ENCODE measurements at places on chromosomes 11 and 22.
A peak's percentile ranks its signal among the peaks of the same experiment; 100 is the strongest.

- DNase-seq, result no peak
These were observed 91.5 kb downstream of the ABTB2 start for GRCh38 chr11:34266090-34266912.

GRCh38 chr11:72824811-72825505 lies 10.7 kb downstream of the ATG16L2 start:
- DNase-seq, result no peak

DNA sequence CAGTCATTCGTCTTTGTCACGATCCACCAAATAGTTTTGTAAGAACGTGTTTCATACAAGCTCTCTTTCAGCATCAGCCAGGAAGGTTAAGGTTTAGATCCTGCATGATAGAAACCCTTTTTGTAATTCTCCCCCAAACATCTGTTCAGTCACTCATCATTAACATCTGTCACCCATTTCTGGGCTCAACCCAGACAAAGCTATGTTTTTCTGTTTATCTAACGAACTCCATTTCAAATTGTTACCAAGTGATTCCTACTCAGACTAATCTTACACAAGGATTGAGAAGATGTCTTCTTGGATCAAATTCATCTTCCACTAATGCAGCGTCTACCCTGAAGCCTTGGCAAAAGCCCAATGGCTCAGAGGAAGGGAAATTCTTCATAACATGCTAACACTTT lies 58.8 kb downstream of the FZD4 start:
- DNase-seq, result no peak

DNA sequence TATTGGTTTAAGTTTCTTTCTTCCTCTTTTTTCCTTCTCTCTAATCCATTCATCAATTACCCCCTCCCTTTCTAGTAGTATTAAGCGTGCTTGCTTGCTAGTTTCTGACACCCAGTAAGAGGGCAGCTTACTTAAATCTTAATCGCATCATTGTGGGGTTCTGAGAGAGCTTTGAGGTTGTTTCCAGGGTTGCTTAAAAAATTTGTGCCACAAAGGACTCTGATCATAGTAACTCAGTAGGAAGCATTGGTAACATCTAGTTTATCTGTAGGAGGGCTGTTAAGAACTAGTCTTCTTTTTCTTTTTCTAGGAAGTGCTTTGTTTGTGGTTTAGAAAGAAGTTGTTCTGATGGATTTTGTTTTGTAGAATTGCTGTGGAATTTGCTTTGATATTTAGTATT lies 45.3 kb downstream of the TMEM135 start:
- DNase-seq, result no peak

- peak; percentile 59 for DNase-seq
These were observed 16.9 kb upstream of the RAC2 start for GRCh38 chr22:37260901-37261336.

DNA sequence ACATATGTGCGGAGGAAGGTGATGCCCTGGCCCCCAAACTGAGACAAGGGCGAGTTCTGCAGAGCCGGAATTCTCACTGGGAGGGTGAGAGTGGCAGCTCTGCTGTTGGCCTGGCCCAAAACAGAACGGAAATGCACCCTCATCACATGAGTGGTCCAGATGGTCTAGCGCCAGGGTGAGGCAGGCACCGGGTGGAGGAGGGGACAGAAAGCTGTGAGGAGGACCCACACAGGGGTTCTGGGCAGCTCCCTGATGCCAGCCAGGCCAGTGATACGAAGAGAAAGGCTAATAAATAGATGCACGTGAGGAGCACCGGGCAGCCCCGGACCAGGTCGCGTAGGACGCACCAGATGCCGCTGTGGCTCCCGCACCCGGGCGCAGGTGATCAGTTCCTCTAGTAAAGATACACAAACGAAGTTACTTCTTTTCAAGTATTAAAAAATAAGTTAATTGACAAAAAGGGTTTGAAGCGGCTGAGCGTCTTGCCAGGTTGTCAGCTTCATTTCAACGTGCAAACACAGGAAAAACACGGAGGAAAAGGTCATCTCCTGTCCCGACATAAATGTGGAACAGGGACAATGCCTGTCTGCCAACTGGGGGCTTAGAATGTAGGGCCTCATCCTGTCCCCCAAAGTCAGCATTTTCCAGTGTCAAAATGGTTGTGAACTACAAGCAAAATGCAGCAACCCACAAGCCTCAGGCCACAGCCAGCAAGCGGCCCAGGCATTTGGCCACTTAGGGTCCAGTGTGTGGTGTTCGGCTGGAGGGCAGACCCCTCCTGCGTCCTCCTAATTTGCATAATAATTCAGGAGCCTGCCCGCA lies 15.3 kb upstream of the BID start:
- DNase-seq, result no peak

- peak; percentile 55 for DNase-seq
These were observed 17.0 kb upstream of the KCNJ11 start for GRCh38 chr11:17405232-17406005.

DNA sequence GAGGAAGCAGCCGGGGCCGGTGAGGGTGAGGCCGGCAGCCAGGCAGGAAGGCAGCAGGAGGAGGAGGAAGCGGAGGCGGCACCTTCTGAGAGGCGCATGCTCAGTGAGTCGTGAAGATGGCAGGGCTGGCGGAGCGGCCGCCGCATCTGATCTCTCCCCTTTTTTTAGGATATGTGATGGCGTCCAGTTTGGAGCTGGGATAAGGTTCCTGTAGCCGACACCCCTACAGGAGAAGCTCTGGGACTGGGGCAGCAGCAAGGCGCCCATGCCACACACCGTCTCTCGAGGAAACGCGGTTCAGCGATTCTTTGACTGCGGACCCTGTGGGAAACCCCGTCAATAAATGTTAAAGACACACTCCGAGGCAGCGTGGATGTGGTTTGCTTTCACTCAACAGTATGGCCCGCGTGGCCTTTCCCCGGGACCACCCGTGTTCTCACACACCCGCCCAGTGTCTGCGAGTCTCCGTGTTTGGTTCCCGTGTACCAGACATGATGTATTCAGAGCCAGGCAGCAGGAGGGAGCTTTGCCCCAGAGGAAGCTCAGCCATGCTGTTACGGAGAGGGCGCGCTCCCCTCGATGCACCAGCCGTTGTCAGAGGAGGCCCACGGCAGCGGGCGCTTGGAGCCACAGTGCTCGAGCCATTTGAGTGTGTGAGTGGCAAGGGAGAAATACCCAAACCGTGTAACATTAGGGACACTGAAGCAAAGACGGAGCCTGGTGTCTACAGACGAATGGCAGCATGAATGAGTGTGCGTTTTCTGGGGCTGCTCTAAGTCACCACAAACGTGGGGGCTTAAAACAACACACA lies 27.7 kb upstream of the PARVB start:
- no peak for DNase-seq

- DNase-seq, result no peak
These were observed 9.0 kb upstream of the PCF11 start for GRCh38 chr11:83147895-83148294.

GRCh38 chr22:19176175-19176643 lies 2.3 kb downstream of the SLC25A1 start:
- DNase-seq, result no peak

- no peak for DNase-seq
These were observed 801.7 kb downstream of the TBC1D22A start for GRCh38 chr22:47564158-47564450.

DNA sequence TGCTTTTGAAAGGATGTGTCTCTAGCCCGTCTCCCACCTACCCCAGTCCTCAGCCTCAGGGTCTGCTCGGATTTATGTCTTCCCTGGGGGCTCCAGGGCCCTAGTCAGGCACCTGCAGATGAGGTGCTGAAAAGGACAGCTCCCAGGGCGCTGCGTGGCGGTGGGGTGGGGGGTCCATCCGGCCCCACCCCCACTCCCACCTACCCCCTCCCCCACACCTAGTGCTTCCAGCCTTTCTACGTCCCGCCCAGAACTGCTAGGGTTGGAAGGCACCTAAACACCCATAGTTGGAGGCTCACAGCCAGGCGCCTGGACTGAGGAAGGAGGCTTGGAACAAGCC lies 1.4 kb upstream of the ROBO3 start:
- DNase-seq, result no peak

DNA sequence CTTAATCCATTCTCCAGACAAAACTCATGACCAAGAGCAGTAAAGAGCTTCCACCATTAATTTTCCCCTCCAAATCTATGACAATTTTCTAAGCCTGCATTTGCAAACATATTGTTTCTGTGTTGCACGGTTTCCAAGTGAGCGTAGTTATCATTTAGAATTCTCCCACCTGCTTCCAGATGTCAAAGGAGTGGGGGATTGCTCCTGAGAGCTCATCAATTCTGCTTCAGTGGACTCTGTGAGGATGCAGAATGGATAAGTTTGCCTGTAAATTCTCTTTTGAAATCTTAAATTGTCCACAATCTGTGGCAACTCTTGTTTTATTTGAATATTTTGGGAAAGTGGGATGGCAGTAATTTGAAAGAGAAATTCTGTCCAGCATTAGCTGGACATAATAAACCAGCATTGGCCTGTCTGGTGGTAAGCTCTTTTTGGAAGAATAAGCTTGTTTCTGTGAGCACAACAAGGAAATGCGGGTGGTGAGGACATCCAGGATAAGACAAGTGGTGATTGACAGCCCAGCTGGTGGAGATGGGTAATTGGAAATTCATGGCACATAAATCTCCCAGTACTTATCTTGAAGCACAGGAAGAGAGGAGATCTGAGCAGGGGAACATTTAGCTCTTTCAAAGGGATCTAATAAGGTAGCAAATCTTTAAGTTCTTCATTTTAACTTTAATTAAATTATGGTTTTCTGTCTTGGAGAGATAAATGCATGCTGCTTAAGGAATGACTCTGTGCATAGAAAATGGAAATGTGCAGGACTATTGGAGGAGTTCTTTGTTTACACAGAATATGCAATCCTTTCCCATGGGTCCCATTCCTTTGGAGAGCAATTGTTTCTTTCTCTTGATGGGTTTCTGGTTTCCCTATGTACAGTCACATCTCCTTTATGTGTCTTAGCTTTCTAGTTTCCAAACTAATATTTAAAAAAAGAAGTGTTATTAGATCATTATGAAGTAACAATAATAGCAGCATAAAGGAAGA lies 73.2 kb downstream of the FAT3 start:
- DNase-seq, result no peak

- DNase-seq, result no peak
These were observed 21.2 kb upstream of the MGAT3 start for GRCh38 chr22:39435616-39436015.

GRCh38 chr22:50734986-50735738 lies 2.8 kb upstream of the ACR start:
- no peak for DNase-seq

DNA sequence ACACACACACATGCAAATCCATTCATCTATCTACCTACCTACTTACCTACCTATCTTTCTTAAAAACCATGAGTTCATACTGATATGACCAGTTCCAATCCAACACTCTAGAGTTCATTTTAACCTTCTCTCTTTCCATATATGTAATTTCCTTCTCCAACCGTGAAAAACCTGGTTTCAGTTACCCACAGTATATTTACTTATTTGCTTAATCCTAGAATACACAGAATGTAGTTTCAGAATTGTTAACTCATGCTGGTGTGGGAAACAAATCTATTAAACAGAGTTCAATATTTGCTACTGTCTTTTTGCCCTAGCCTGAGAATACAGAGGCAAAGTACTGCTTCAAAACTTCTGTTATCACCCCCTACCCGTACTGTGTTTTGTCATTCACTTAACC lies 101.3 kb downstream of the RRM1 start:
- DNase-seq, result no peak

DNA sequence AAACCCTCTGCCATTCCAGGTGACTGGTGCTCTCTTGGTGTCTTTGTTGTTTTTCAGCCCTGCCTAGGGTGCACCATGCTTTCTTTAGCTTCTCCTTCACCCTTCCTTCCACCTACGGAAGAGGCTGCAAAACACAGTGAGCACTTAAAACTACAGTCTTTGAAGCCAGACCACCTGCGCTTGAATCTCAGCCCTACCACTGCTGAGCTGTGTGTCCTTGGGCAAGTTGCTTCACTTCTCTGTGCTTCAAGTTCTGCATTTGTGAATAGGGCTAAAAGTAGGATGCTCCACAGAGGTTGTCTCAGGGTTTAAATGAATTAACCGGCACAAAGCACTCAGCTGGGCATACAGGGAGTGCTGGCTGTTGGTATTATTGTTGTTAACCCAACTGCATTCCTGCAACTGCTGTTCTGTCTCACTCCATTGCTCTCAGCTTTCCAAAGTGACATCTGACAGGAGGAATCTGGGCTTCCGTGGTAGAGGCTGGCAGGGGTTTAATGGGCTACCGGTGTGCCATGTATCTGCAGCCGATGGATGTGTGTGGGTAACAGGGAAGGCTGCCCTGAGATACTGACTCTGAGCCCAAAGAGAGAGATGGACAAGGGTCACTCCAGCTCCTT lies 139.3 kb downstream of the FBXO7 start:
- DNase-seq, result no peak

- no peak for DNase-seq
These were observed 400.2 kb downstream of the MN1 start for GRCh38 chr22:27401321-27401720.

GRCh38 chr22:50227579-50228215 lies 17.1 kb downstream of the TUBGCP6 start:
- no peak for DNase-seq

DNA sequence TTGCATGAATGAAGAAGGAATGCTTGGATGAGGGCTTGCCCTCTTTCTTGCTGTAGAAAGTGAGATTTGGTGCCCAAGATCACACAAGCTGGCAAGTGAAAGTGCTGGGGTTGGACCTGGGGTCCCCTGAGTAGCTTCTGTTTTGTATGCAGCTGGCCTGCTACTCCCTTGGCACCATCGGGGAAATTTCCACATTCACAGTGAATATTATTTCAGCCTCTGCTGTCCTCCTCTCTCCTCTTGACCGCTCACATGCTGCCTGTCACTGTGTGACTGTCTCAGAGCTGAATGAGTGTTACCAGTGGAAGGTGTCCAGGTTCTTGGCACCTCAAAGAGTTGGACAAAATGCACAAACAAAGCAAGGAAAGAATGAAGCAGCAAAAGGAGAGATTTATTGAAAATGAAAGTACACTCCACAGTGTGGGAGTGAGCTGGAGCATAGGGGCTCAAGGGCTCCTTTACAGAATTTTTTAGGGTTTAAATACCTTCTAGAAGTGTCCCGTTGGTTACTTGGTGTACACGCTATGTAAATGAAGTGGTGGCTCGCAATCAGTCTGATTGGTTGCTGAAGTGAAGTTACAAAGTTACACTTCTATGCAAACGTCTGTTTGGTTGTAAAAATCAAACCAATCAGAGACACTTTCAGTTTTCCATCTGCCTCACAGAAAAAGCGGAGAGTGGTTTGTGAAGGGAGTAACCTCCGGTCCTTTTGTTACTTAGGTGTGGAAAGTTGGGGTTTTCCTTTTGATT lies 87.4 kb downstream of the DEPDC5 start:
- DNase-seq, result no peak

DNA sequence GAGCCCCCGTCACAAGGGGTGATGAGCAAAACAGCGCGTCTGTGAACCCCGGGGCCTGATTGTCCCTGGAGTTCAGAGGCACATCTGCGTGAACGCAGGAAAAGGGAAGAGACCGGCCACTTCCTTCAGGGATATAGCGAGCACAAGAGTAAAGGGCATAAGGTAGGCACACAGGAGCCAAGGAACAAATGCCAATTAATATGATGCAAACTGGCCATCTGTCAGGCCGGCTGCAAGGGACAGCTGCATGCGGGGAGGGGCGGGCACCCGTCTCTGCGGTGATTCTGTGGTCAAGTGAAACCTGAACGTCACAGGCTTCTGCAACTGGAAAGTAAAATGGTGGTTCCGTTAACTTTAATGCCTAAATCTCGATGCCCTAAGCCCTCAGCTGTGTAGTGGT lies 64.7 kb downstream of the TRIM29 start:
- DNase-seq, result no peak

Data from small intestine (tissue), 16 donors.